ENCODE measurements at places on chromosomes 4 and X.

GRCh38 chr4:126727461-126727860 is 905.3 kb upstream of the INTU start:
- DNase-seq, result no peak

GRCh38 chrX:125628435-125628834 is 308.8 kb downstream of the TEX13C start:
- DNase-seq, result no peak

- DNase-seq, result no peak
Observed at GRCh38 chrX:103442536-103442901, 66.2 kb downstream of the BEX3 start.

- no peak for DNase-seq
Observed at GRCh38 chr4:188282471-188283232, 143.4 kb downstream of the TRIML1 start.

- DNase-seq, result no peak
Observed at GRCh38 chr4:128566693-128567092, 242.8 kb upstream of the JADE1 start.

- no peak for DNase-seq
Observed at GRCh38 chr4:6208416-6208815, 8.1 kb upstream of the JAKMIP1 start.

DNA sequence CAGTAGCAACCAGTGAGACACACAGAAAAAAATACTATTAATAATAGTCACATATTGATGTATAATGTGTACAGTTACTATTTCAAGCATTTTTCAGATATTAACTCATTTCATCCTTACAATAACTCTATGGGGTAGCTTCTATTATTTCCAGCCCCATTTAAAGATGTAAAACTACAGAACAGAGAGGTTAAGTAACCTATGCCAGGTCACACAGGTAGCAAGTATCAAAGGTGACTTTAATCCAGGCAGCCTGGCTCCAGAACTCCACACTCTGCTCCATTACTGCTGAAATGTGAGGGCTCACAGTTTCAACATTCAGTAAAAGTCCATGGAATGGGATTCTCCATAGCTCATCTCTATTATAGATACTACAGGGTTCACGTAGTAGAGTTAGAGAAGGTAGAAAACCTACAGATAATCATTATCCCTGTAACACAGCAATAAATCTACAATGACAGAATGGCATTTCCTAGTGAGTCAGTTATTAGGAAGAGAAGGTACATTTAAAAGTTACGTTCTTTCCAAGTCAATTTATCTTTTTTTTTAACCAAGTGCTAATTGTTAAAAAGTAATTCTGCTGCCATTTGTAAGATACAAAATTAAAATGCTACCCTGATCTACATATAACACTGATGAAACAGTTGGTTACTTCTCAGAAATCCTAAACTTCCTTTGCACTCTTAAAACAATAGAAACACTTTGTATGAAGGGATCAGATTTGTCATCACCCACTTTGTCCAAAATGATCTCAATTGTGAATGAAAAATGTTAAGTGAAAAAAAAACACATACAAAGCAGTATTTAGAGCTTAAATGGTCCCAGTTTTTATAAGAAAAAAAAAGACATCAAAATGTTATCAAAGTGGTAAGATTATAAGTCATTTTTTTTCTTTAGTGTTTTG is 18.7 kb downstream of the RELL1 start:
- no peak for DNase-seq

GRCh38 chr4:6573551-6573950 is 1.4 kb upstream of the MAN2B2 start:
- DNase-seq, result no peak

DNA sequence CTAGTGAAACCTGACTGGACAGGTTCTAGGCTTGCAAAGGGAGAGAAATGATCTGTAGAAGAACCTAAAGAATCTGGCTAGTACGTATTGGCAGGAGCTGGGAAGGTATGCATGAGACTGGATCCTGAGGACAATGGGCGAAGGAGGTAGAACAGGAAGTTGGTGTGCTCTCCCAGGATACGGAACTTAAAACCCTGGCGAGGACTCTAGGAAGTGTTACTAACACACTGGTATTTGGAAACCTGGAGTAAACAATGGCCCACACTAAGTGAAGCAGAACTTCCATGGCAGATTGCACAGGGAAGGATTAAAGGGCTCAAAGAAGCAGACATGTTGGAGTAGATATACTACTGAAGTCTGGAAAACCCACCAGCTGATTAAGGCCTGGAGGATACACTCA is 9.1 kb downstream of the SYN1 start:
- DNase-seq, result no peak

- no peak for DNase-seq
Observed at GRCh38 chr4:101910786-101911373, 120.3 kb downstream of the BANK1 start.

DNA sequence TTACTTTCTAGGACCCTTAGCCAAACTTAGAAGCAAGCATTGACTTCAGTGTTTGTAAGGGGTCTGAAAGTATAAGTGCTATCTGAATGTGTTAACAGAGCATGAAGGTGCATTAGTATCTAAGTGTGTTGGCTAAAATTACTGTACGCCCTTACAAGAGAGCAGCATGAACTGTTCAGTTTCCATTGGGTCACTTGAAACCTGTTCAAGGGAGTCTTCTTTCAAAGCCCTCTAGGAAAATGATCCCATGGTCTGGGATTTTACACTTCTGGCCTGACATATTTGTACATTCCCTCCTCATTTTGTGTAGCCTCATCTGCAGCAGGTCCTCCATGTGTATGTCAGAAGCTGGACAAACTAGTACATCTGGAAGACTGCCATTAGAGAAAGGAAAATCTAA is 3.2 kb downstream of the PRDX4 start:
- DNase-seq, result no peak

DNA sequence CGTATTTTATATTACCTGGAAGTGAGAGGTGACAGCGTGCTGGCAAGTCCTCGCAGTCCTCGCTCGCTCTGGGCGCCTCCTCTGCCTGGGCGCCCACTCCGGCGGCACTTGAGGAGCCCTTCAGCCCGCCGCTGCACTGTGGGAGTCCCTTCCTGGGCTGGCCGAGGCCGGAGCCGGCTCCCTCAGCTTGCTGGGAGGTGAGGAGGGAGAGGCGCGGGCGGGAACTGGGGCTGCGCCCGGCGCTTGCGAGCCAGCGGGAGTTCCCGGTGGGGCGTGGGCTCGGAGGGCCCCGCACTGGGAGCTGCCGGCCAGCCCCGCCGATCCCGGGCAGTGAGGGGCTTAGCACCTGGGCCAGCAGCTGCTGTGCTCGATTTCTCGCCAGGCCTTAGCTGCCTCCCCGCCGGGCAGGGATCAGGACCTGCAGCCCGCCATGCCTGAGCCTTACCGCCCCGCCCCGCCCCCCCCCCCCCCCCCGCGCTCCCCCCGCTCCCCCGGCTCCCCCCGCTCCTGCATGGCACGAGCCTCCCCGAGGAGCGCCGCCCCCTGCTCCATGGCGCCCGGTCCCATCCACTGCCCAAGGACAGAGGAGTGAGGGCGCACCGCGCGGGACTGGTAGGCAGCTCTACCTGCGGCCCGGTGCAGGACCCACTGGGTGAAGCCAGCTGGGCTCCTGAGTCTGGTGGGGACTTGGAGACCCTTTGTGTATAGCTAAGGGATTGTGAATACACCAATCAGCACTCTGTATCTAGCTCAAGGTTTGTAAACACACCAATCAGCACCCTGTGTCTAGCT is 298.9 kb upstream of the MAGEB16 start:
- DNase-seq, result no peak

GRCh38 chrX:115589419-115589818 is 28.4 kb downstream of the PLS3 start:
- no peak for DNase-seq

DNA sequence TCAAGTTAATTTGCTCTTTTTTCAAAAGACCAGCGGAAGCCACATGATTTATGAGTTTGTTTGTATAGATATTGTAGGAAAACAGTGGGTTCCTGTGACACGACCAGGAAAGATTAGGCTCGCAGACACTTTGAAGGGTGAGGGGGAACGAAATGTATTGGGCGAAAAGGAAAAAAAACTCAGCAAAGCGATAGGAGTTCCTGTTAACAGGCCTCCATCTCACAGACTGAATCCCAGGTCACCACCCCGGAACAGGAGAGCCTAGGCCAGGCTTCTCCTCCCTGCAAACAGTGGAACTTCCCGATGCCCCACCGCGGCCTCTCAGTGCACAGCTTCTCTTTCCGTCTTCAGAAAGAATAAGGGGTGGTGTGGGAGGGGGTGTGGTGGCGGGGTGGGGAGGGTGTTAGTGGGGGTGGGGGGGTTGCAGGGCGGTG is 181.8 kb upstream of the GPRIN3 start:
- no peak for DNase-seq

DNA sequence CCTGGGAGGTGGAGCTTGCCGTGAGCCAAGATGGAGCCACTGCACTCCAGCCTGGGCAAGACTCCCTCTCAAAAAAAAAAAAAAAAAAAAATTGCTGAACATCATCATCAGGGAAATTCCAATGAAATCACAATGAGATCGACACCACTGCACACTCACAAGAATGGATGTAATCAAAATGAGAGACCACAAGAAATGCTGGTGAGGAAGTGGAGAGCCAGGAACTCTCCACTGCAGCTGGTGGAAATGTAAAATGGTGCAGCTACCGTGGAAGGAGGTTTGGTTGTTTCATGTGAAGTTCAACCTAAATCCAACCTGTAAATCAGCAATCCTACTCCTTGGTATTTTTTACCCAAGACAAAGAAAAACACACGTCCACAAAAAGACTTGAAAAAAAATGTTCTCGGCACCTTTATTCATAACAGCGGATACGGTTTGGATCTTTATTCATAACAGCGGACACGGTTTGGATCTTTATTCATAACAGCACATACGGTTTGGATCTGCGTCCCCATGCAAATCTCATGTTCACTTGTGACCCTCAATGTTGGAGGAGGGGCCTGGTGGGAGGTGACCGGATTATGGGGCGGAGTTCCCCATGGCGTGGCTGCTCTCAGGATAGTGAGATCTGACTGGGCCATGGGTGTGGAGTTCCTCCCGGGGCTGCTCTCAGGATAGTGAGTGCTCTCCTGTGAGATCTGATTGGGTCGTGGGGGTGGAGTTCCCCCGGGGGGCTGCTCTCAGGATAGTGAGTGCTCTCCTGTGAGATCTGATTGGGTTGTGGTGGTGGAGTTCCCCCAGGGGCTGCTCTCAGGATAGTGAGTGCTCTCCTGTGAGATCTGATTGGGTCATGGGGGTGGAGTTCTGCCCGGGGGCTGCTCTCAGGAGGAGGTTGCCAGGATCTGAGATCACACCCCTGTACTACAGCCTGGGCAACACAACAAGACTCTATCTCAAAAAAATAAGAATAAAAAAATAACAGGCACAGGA is 7.7 kb downstream of the GAK start:
- DNase-seq, result no peak

GRCh38 chrX:153845195-153845594 is 14.9 kb upstream of the PDZD4 start:
- DNase-seq, result no peak

DNA sequence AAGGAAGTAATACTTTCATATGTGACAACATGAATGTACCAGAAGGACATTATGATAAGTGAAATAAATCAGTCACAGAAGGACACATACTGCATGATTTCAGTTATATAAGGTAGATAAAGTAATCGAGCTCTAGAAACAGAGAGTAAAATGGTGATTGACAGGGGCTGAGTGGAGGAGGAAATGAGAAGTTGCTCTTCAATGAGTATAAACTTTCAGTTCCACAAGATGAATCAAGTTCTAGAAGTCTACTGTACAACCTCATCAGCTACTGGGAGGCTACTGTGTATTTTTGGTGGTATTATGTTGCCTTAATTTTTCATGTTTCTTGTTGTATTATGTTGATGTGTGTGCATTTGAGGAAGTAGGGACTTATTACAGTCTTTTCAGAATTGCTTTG is 270.9 kb upstream of the GRIA3 start:
- DNase-seq, result no peak

GRCh38 chrX:148441387-148441786 is 59.0 kb upstream of the AFF2 start:
- DNase-seq, result no peak
